ENCODE measurements at places on chromosomes 3 and 15. TPM values are rescaled to one million over a fixed set of nuclear protein-coding genes. Genes with fewer than 3 reads are reported as not detected.

The GUCA1C gene
- 0.35 TPM for polyA plus RNA-seq

GRCh38 chr3:194686414-194686815 lies 732 bp downstream of the FAM43A start:
- DNase-seq: no peak

- DNase-seq: no peak
Measured at GRCh38 chr3:77303955-77304699, 264.2 kb downstream of the ROBO2 start.

DNA sequence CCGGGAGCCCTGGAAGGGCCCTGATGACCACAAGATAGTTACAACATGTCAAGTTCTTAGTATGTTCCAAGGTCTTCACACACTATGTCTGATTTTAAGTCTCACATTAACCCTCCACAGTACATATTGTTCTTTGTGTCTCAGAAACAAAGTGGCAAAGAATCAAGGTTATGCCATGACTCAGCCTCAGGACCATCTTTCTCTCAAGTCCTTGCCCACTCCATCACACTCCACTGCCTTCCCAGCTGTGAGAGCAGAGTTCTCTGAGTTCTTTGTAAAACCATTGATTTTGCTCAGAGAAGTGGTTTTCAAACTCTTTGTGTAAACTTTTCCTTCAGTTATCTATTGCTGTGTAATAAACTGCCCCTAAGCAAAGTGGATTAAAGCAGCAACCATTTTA lies 67.9 kb upstream of the C3orf80 start:
- no peak for DNase-seq

GRCh38 chr3:111989061-111989678 lies 9.6 kb upstream of the TAGLN3 start:
- no peak for DNase-seq

GRCh38 chr15:67715170-67715569 lies 110.1 kb upstream of the SKOR1 start:
- peak; percentile 43 for DNase-seq

- no peak for DNase-seq
Measured at GRCh38 chr3:182121401-182121800, 409.7 kb downstream of the SOX2 start.

DNA sequence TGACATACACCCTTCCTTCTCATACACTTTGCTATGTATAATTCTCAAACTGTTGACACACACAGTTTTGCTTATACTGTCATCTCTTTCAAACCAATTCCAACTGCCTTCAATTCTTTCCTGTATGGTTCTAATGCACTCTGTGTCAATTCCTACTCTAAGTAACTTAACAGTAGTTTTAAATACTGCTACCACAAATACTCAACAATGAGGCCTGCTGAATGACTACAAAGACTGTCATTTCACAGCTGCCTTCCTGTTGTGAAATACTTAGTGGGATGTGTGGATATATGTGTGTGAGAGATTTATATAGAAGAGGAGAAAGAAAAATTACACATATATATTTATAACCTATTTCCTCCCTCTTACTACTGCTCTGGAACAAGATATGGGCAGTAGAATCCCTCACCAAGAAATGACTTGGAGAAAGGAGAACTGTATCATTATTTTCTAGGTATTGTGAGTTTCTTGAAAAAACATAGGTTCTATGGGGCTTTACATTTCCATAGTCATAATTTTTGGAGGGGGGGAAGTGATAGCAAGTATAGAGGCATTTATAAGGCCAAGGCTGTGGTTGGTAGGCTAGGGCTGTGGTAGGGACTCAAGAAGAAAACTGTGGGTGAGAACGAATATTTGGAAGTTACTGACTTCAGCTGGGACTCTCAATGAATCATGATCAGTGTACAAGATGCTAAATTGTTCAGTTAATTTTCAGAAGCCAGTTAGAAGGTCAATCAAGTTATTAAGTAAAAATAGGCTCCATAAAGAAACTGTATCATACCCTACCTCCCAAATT lies 88.7 kb downstream of the ANKRD28 start:
- no peak for DNase-seq

GRCh38 chr15:100601163-100601562 lies 821 bp downstream of the LINS1 start:
- no peak for DNase-seq

GRCh38 chr3:190338717-190339116 lies 16.5 kb upstream of the CLDN1 start:
- no peak for DNase-seq

Data from renal cortex interstitium (tissue), 15 donors.